ENCODE measurements at places on chromosomes 6 and 20. TPM values are rescaled to one million over a fixed set of nuclear protein-coding genes. Genes with fewer than 3 reads are reported as not detected.

Gene DEF6
- total RNA-seq: 1.7 TPM

DNA sequence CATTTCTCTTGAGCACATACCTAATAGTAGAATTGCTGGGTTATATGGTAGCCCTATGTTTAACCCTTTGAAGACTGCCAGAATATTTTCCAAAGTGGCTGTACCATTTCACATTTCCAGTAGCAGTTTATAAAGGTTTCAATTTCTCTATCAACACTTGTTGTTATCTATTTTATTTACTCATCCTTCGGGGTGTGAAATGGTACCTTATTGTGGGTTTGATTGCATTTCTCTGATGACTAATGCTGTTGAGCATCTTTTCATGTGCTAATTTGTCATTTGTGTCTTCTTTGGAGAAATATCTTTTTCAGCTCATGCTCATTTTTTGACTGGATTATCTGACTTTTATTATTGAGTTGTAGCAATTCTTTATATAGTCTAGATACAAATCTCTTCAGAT lies 5.4 kb downstream of the ENPP4 start:
- no peak for DNase-seq

DNA sequence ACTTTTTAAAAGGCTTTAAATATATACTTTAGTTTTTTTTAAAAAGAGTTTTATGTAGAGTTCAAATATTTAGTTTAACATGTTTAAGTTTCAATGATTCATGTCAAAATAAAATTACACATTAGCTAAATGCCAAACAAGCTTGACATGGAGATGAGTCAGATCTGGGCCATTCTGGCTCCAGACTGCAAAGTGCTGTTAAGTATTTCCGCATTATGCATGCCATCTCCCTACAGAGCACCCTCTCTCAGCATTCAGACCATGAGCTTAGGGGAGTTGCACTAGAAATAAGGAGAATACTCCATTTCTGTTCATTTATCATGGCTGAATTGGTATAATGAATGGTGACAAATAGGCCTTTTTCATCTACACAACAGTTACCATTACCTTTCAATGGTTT lies 21.5 kb upstream of the HS3ST5 start:
- DNase-seq: no peak

- no peak for DNase-seq
Observed at GRCh38 chr6:149140137-149140909, 177.2 kb upstream of the TAB2 start.
